Right hindlimb (tissue), 1 donor: ENCODE measurements at places on chromosomes 3 and 15.

DNA sequence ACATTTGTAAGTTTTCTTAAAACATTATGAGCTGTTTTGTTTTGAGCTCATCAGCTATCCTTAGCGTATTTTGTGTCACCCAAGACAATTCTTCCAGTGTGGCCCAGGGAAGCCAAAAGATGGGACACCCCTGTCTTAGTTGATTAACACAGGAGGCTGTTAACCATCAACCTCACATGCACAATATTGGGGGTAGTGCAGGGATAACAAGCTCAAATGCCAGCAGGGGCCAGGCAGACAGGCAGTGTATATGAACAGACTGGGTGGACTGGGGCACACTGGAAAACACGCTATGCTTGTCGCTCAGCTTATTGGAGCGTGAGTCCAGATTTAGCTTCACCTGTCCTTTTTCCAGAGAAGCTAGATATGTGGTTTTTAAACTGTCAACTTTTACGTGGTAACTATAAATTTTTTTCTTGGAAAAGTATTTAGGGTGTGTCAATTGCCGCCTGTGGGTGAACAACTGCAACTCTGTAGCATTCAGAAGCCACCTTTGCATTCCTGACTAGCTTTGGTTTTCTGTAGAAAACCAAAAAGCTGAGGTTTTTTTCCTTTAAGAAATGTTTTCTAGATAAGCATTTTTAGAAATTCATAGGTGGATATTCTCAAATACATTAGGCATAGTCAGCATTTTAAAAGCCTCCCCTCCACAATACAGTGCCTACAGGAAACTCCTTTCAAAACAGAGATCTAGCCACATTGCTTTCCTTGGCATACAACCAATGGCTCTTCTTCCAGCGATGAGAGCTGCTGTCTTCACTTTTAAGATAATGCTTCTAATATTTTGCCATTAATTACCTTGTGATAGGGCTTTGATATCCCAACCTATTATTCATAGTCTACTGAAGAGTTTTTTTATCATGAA is 14.6 kb downstream of the PSMD6 start:
- DNase-seq = no peak

GRCh38 chr3:49461443-49462171 is 8.5 kb upstream of the DAG1 start:
- DNase-seq = no peak

- DNase-seq = no peak
Measured at GRCh38 chr3:128946411-128946810, 47.5 kb downstream of the CFAP92 start.

- DNase-seq = no peak
Measured at GRCh38 chr3:46261926-46262594, 19.8 kb downstream of the CCR3 start.

DNA sequence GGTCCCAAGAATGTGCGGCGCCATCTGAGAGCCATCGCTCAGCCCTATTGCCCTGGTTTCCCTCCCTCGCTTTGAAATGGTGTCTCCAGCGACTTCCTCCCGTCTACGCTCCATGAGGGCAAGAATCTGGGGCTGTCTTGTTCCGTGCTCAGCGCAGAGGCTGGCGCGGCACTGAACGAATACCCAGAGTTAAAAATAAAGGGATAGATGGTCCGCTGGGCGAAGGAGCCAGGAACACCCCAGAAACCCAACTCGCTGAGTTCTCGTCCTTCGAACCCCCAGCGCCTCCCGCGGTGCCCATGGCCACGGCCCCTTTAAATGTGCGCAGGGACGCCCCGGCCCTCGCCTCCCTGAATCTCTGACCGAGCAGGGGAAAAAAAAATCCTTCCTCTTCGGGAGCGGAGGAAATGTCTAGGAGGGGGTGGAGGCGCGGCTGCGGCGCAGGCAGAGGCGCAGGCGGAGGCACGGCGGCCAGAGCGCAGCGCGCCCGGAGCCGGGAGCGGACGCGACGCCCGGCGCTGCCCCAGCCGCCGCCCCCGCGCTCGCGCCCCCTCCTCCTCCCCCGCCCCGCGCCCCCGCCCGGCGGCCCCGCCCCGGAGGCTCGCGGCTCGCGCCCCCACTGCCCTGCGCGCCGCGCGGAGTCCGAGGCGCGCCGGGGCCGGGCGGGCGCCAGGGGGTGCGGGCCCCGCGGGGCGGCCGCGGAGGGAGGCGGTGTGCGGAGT is 8.5 kb upstream of the FGD5 start:
- peak; percentile 68 for DNase-seq
